EH (cell line): ENCODE measurements at places on chromosomes 12 and 14.

- peak; percentile 75 for DNase-seq
These were observed at the start of gene DDN for GRCh38 chr12:48999371-49000131. DDN (minus strand) TSS chr12:48999375; CDS start chr12:48999287, 88 bp downstream.

GRCh38 chr14:54447231-54447692 lies 6.1 kb upstream of the CNIH1 start:
- DNase-seq, result peak; percentile 22

DNA sequence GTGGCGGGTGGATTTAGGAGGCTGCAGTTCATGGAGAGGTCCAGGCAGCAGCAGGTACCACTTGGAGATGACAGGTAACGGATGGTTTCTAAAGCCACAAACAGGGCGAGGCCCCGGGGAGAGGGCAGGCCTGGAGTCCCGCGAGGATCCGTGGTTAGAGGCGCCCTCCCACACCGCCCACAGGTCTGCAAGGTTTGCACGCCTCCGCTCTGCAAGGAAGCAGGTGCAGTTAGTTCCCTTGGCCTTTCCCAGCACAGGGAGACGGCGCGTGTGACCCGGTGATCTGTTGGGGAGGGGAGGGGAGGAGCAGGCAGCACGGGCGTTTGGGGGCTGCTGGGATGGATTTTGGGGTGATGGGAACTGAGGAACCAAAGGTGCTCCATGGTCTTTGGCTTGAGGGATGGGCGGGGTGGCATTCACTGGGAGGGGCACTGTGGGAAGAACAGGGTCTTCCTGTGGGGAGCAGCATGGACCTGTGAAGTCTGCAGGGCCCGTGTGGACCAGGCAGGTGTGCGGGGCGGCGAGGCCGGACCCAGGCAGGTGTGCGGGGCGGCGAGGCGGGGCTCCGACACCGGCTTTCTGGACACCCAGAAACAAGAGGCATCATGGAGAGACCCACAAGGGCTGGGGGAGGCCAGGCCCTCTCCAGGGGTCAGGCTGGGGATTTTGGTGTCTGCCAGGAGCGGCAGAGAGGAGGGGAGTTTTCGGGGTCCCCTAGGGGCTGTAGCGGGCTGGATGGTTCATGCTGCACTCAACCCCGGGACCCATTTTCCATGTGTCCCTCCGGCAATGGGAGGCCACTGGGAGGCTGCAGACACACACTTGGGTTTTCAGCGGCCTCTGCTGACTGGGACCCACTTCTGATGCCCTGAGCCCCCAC lies 29.1 kb downstream of the NOC4L start:
- DNase-seq, result no peak

GRCh38 chr14:102390064-102390855 lies 27.5 kb downstream of the TECPR2 start:
- DNase-seq, result peak; percentile 22

GRCh38 chr12:29582146-29582545 lies 84.7 kb upstream of the OVCH1 start:
- no peak for DNase-seq

- peak; percentile 67 for DNase-seq
These were observed 195.6 kb upstream of the KRR1 start for GRCh38 chr12:75706786-75707605.

DNA sequence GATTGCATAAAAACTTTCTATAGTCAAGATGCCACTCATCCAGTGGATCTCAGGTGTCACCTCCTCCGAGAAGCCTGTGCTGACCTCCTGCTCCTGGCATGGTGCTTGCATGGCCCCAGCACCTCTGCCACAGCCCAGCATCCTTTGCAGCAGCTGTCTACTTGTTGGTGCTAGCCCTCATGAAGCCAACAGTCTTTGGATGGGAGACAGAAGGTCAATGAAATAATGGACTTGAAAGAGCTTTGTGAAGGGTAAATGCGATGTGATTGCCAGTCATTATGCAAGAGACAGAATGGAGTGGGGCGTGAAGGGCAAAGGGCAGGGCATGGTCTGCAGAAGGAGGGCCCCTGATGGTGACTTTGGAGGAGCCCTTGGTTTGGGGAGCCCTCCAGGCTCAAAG lies 63.0 kb upstream of the CLMN start:
- DNase-seq, result no peak
